Stimulated activated CD4-positive, alpha-beta T cell treated with anti-CD3 and anti-CD28 coated beads, Interleukin-12 subunit alpha, Interleukin-12 subunit beta, amount 100 ng/mL, for 24 hours (primary cell): ENCODE measurements at places on chromosomes 12 and 14.

GRCh38 chr12:57868851-57869268, 22.3 kb upstream of the CTDSP2 start:
- no peak for DNase-seq

- no peak for DNase-seq
Observed at GRCh38 chr14:74960736-74961135, 5.3 kb upstream of the PGF start.

DNA sequence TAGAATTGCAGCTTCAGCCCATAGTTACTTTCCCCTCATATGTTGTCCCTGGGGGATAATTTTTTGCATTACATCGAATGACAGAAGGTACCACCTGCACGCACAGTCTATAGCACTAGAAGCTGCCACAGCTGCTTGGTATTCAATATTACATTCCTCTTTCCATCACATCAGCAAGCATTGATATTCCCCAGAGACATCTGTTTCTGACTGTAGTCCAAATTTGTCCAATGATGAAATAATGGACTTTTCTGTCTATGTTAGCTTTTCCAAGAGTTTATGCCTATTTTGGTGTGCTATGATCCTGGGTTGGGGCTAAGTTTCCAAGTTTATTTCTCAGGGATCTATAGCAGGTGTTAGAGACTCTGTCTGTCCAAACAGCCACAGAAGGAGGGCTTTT, 335.4 kb downstream of the LRIG3 start:
- no peak for DNase-seq

DNA sequence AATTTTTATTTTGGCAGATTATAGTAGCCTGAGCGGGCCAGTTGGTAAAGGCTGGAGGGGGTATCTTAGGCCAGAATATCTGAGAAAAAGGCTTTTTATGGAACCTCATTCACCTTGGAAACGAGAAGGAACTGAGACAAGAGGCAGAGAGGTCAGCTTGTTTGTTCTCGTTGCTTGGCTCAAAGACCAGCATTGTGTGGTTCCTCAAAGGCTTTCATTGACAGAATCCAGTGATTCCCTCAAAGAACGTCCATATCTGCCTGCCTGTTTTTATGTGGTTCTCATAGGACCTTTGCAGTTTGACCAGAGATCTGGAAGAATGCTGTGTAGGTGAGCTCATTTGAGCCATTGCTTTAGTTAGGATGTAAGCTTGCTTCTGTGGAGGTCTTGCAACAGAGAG, 117.3 kb downstream of the CFAP54 start:
- no peak for DNase-seq

DNA sequence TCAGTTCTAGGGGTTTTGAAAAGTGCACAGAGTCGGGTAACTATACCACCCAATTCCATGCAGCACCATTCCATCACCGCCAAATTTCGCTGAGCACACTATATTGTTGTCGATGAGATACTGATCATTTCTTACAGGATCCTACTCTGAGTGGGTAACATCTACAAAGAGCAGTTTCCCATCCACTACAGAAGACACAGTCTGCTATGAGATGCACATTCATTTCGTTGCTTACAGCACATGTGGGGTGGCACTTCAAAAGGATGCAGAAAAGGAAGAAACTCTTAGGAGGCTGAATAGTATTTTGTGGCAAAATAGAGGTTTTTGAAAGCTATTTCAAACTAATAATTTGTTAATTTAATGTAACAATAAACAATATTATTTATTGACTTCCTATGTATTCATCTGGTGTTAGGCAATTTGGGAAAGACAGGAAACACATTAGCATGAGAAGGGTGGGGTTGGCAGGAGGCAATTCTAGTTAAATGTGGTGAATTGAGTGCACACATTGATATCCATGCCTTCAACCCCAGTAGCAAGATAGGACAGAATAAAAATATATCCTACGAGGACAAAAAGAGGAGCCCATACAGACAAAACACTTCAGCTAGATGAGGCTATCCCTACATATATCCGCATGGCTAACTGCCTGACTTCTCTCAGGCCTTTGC, 186.8 kb upstream of the PARP11 start:
- no peak for DNase-seq

GRCh38 chr14:68705741-68706283, 87.1 kb downstream of the ZFP36L1 start:
- DNase-seq, result no peak

- DNase-seq, result no peak
Observed at GRCh38 chr14:81829447-81829846, 295.8 kb upstream of the SEL1L start.

DNA sequence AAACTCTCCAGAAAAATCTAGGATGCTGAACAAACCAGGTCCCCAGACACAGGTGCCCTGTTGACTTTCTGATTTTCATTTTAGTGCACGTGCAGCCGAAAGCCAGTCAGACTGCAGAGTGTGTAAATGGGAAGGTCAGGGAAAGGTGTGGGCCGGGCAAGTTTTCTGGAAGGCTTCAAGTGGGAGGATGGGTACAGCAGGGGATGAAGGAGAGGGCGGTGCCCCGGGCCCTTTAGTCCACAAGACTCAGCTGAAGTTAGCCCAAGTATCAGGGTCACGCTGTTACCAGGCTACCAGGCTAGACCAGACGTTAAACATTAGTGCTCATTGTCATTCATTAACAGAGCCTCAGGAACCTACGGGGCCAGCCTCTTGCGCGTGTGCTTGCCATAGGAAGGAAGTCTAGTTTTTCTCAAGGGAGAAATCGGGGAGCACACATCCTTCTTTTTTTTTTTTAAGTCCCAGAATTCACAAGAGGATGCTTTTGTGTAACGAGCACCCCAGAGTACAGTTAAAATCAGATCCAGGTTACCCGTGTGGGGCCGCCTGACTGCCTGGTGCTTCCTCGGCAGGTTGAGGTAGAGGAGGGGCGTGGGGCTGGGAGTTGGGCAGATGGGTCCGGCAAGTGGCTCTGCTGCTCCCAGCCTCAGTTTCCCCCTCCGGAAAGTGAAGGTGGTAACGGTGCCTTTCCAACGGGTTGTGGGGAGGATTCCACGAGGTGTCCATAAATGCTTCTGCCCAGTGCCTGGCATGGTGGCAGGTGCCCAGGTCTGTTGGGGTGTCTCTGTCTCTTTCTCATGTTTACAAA, 19.1 kb downstream of the BCL7A start:
- DNase-seq, result no peak

- no peak for DNase-seq
Observed at GRCh38 chr12:12180575-12180974, 86.3 kb downstream of the LRP6 start.

GRCh38 chr12:62214846-62215245, 45.4 kb upstream of the USP15 start:
- no peak for DNase-seq

DNA sequence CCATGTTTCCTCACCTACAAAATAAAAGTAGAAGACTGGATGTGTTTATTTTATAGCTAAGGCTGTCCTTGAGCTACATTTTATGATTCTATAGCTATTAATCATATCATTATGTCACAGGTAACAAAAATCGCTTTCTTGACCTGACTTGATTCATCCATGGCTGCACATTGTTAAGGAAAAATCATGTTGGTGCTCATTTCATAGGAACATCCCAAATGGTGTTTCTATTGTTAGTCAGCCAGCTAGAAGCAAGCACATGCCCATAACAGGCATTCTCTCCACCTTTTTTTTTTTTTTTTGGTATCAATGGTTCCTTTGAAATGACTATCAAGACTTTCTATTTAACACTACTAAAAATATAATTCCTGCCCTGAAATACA, 45.3 kb upstream of the PTHLH start:
- no peak for DNase-seq
